ENCODE measurements at places on chromosomes 16 and 17.

DNA sequence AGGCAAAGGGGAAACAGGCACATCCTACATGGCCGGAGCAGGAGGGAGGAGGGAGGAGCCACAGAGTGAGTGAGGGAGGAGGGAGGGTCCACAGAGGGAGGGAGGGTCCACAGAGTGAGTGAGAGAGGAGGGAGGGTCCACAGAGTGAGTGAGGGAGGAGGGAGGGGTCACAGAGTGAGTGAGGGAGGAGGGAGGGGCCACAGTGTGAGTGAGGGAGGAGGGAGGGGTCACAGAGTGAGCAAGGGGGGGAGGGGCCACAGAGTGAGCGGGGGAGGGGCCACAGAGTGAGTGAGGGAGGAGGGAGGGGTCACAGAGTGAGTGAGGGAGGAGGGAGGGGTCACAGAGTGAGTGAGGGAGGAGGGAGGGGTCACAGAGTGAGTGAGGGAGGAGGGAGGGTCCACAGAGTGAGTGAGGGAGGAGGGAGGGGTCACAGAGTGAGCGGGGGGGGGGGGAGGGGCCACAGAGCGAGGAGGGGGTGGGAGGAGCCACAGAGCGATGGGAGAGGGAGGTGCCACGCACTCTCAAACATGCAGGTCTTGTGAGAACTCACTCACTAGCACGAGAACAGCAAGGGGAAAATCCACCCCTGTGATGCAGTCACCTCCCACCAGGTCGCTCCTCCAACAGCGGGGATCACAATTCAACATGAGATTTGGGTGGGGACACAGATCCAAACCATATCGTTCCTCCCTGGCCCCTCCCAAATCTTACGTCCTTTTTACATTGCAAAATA is 24.3 kb upstream of the CDH15 start:
- no peak for DNase-seq

- DNase-seq = no peak
Measured at GRCh38 chr17:71477356-71477755, 643.5 kb upstream of the SOX9 start.

DNA sequence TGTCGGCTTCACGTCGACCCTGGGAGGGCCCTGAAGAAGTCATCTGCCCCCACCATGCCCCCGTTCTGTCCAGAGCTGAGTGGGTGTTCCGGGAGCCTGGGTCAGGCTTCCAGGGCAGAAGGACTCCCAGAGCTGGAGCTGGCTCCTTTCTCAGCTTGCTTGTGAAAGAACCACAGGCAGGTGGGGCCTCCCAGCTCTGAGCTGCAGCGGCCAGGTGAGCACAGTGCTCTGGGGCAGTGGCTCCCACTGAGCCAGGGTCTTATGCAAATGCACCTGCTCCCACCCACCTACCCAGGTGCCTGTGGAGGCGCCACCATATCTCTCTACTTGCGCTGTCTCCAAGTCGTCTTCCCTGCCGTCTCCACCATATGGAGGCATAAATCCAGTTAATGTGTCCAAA is 140.0 kb upstream of the RPL38 start:
- no peak for DNase-seq

- DNase-seq = no peak
Measured at GRCh38 chr16:75317532-75317931, 66.1 kb upstream of the BCAR1 start.

DNA sequence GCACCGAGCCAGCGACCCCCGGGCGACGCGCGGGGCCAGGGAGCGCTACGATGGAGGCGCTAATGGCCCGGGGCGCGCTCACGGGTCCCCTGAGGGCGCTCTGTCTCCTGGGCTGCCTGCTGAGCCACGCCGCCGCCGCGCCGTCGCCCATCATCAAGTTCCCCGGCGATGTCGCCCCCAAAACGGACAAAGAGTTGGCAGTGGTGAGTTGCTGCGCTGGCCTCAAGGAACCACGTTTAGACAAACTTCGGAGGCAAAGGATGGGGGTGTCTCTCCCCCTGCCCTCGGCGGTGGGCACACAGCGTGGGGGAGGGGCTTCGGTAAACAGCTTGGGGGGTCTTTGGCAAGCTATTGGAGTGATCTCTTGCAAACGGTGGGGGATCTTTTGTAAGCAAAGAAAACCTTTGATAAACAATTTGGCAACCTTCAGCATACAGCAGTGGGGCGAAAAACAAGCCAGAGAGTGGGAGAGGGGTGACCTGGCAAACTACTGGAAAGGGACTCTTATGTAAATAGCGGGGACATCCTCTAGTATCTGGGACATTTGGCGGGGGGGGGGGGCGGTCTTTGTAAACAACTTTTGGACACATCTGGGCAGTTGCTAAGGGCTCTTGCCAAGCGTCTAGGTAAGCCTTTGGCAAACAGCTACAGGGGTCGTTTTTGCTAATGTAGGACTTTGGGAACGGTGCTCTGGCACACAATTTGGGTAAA is 587 bp downstream of the MMP2 start:
- no peak for DNase-seq

- DNase-seq = no peak
Measured at GRCh38 chr17:81260171-81260570, 21.1 kb downstream of the NDUFAF8 start.

DNA sequence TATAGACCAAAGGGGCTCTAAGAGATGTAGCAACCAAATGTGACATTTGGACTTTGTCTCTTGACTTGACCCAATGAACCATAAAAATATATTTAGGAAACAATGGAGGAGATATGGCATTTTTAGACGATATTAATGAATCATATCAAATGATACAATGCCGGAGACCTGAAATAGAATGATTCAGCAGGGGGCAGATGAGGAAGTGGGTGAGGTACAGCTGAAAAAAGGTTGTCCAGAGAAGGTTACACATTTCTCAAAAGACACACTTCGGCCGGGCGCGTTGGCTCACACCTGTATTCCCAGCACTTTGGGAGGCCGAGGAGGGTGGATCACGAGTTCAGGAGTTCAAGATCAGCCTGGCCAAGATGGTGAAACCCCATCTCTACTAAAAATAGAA is 16.5 kb upstream of the SNN start:
- no peak for DNase-seq

- peak; percentile 19 for DNase-seq
Measured at GRCh38 chr17:45171338-45172231, 9.9 kb downstream of the HEXIM2 start.

DNA sequence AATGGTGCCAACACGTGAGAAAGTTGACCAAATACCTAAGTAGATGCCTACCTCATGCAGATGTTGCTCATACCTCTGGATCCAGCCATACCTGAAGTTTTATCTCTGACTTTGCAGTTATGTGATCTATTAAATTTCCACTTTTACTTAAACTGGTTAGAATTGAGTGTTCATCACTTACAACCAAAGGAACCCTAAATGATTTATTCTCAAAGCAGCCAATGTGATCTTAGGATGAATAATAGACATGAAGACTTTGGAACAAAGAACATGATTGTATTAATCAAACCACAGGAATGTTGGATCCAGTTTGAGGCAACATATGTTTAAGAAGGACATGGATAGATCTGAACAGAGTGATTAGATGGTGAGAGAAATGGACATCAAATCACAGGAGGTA is 68.7 kb downstream of the IRX6 start:
- no peak for DNase-seq

DNA sequence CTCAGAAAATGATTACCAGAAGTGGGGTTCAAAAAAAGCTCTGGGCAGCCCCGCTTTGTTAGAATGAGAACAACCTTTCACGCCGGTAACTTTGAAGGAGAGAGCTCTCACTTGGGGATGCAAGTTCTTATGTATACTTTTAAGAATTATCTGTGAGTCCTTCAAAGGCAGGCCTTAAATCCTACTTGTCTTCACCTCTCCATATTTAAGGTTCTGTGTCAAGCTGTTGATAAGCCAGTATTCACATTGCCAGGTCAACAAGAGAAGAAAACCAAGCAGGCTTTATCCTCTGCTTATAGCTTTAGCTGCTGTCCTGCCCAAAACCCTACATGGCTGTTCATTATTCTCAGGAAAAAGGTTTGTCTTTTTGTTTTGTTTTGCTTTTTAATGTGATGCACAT is 42.9 kb downstream of the CDRT4 start:
- no peak for DNase-seq

- DNase-seq = no peak
Measured at GRCh38 chr17:72950242-72950931, 142.1 kb downstream of the SLC39A11 start.

DNA sequence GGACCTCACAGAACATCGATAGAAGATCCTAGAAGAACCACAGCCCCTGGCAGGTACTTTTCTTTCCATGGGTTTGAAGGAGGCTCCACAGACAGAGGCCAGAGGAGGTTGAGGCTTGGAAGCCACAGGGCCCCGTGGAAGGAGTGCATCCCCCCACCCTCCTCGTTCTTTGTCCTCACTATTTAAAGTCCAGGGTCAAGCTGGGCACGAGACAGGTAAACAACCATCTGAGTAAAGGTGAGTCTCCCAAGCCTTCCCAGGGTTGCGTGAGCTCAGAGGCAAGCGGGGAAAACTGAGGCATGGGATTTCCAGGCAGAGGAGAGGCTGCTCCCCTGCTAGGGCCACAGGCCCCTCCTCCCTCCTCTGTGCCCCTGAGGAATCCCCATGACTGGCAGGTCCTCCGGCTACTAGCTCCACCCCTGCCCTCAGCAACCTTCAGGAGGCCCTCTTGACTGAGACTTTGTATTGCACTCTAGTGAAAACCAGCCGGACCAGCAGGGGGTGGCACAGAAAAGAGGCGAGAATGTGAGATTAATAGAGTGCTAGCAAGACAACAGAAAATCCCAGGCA is 927 bp upstream of the SULT1A2 start:
- no peak for DNase-seq

DNA sequence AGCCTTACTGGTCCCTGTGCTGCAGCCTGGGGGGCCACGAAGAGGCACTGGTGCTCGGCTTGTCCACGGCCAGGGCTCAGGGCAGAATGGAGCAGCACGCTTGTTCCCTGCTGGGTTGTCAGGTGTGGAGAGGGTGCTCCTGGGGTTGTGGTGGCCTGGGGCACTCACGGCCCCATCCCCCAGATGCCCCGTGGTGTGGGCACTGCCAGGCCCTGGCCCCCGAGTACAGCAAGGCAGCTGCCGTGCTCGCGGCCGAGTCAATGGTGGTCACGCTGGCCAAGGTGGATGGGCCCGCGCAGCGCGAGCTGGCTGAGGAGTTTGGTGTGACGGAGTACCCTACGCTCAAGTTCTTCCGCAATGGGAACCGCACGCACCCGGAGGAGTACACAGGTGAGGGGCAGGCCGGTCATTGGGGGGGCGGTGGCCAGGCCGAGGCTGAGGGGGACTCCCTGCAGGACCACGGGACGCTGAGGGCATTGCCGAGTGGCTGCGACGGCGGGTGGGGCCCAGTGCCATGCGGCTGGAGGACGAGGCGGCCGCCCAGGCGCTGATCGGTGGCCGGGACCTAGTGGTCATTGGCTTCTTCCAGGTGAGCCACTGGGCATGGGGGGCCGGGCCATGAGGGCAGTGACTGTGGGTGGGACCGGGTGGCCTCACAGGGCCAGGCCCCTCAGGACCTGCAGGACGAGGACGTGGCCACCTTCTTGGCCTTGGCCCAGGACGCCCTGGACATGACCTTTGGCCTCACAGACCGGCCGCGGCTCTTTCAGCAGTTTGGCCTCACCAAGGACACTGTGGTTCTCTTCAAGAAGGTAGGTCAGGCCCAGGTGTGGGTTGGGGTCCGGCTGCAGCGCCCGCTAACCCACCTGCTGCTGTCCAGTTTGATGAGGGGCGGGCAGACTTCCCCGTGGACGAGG is 1.5 kb downstream of the PDIA2 start:
- DNase-seq = no peak

- no peak for DNase-seq
Measured at GRCh38 chr16:50246299-50247122, 19.8 kb upstream of the ADCY7 start.

DNA sequence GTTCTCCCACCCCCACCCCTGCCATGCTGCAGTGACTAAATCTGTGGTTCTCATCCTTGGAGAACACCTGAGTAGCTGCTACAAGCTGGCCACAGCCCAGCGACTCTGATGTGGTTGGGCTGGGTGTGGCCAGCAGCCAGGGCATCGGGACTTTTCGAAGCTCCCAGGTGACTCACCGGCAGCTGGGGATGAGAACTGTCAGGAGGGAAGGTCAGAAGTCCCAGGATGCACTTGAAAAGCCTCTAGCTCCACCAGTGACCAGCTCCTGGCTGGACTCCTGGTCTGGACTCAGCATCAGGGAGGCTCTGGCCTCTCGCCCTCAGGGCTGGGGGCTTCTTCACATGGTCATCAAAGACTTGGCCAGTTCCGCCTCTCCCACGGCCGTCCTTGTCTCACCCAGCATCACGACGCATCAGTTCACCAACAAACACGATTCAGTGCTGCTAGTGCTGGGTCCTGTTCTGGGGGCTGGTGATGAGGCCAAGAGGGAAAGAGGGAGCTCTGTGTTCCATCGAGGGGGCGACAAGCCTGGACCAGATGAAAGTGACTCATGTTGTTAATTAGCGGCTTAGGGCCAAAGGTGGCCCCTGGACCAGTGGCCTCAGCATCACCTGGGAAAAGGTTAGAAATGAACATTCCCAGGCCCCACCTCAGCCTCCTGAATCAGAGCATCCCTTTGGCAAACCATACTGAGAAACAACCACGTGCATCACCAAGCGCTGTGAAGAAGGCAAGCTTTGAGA is 3.9 kb upstream of the C17orf99 start:
- peak; percentile 64 for DNase-seq

GRCh38 chr16:49078104-49078503 is 203.5 kb downstream of the CBLN1 start:
- DNase-seq = no peak

- DNase-seq = no peak
Measured at GRCh38 chr17:35769895-35770486, 9.3 kb downstream of the C17orf50 start.

DNA sequence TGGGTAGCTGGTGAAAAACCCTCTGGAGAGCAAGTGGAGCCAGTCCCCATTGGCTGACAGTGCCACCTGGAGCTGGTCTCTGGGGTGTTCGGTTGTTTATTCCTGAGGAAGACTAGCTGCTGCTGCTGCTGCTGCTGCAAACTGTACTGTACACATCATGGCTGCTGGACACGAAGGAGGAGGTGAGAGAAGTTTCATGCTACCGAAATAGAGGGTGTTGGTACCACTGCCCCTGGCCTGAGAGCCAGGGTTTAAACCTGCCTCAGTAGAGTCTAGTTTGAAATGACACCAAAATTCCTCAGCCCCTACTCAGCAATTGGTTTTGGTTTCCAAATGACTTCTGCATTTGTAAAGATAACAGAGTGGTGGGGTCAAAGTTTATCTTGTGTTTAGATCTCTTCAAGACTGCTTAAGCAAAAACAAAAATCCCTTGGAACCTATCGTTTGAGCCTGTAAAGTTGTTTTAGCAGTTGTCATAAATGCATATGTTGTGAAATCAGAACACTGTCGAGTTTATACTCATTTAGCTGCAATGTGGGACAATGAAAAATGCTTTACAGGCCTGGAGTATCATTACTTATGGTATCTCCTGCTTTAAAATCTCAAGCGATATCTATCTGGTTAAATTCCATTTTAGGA is 40.8 kb downstream of the CYB5B start:
- no peak for DNase-seq

- no peak for DNase-seq
Measured at GRCh38 chr16:5605404-5605803, 507.8 kb upstream of the EEF2KMT start.

All from DMS153 (cell line).